Hepatocyte (in vitro differentiated cells): ENCODE measurements at places on chromosomes 11 and 22. TPM values are rescaled to one million over a fixed set of nuclear protein-coding genes. Genes with fewer than 3 reads are reported as not detected.

Gene SCO2
- total RNA-seq = 2.0 and 4.1 TPM in 2 replicates

Gene RIMBP3B
- total RNA-seq = 0.17 TPM in 1 of 2 replicates, not detected in the other

Gene SCGB2A2
- total RNA-seq = not detected in 2 replicates

Gene DLG2
- 1.7 and 6.8 TPM in 2 replicates for total RNA-seq

Gene SPINDOC
- 24.0 and 25.2 TPM in 2 replicates for total RNA-seq

Gene FAM111A
- 36.8 and 43.2 TPM in 2 replicates for total RNA-seq

Gene OR6A2
- total RNA-seq = 0.08 and 0.20 TPM in 2 replicates

Gene NPTXR
- total RNA-seq = 3.1 and 3.8 TPM in 2 replicates

Gene TRPM5
- total RNA-seq = 0.07 and 0.32 TPM in 2 replicates

Gene CD3D
- 0.92 and 2.3 TPM in 2 replicates for total RNA-seq

Gene ZNF280B
- 2.6 and 2.8 TPM in 2 replicates for total RNA-seq

Gene HPX
- total RNA-seq = 361 and 367 TPM in 2 replicates

Gene OR51B5
- 0.20 TPM in 1 of 2 replicates, not detected in the other for total RNA-seq

Gene SPON1
- total RNA-seq = 73.1 and 82.8 TPM in 2 replicates

Gene PIWIL4
- 2.4 and 3.1 TPM in 2 replicates for total RNA-seq

Gene ESAM
- total RNA-seq = 2.0 and 3.6 TPM in 2 replicates

Gene C22orf23
- total RNA-seq = 0.30 TPM in 1 of 2 replicates, not detected in the other

Gene SCN2B
- 1.1 and 1.3 TPM in 2 replicates for total RNA-seq

Gene TMEM138
- 26.4 and 32.8 TPM in 2 replicates for total RNA-seq

Gene FAM180B
- total RNA-seq = 0.50 TPM in 1 of 2 replicates, not detected in the other

Gene P2RX6
- total RNA-seq = 3.3 and 14.4 TPM in 2 replicates
